ENCODE measurements at places on chromosomes 16 and 17.

DNA sequence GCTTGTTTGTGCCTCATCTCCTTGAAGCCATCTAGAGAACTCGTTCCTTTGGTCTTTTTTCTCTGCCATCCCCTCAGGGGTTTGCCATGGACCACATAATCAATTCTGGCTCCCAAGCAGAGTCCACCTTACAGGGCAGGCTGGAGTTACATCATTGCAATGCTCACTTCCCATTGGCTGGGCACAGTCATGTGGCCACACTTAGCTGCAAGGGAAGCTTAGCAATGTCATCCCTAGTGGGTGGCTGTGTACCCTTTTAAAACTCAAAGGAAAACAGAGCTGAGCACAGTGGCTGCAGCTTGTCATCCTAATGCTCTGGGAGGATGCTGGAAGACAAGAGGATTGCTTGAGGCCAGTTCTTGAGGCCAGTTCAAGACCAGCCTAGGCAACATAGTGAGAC lies 41.9 kb upstream of the POLR3E start:
- no peak for DNase-seq

- DNase-seq, result no peak
Observed at GRCh38 chr16:10881479-10882030, 4.6 kb downstream of the CIITA start.

- no peak for DNase-seq
Observed at GRCh38 chr16:64892835-64893785, 228.8 kb downstream of the CDH11 start.

GRCh38 chr17:4040784-4041183 lies 76.5 kb upstream of the ATP2A3 start:
- DNase-seq, result peak; percentile 21

- no peak for DNase-seq
Observed at GRCh38 chr17:39763051-39763820, 25.5 kb downstream of the GRB7 start.

GRCh38 chr17:77640252-77640651 lies 318.3 kb upstream of the TNRC6C start:
- no peak for DNase-seq

- DNase-seq, result no peak
Observed at GRCh38 chr16:58035356-58036170, 10.0 kb downstream of the MMP15 start.

GRCh38 chr17:75778861-75779249 lies 5.8 kb upstream of the UNK start:
- DNase-seq, result peak; percentile 76

- no peak for DNase-seq
Observed at GRCh38 chr17:57046749-57047148, 38.3 kb upstream of the AKAP1 start.

DNA sequence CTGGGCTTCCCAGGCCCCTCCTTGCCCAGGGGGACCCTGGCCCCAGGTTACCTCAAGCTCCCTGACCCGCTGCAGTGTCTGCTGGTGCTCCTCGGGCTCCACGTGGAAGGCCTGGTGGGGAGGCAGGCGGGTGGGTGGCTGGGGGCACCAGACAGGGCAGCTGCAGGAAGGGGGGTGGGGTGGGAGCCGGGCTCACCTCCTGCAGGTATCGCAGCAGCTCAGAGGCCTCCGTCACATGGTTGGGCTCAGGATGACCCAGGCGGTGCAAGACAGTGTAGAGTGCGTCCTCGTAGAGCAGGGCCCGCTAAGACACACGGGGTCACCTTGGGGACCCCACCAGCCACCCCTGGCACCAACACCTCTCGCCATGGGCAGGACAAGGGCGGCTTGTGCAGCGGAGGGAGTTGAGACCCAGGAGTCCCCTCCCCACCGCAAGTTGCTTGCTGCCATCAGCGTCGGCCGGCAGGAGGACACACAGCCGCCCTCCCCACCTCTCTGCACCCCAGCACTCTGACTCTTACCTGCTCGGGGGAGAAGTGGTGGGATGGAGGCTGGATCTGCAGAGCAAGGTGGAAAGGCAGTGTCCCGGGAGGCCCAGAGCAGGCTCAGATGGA lies 1.1 kb downstream of the UNC13D start:
- no peak for DNase-seq

DNA sequence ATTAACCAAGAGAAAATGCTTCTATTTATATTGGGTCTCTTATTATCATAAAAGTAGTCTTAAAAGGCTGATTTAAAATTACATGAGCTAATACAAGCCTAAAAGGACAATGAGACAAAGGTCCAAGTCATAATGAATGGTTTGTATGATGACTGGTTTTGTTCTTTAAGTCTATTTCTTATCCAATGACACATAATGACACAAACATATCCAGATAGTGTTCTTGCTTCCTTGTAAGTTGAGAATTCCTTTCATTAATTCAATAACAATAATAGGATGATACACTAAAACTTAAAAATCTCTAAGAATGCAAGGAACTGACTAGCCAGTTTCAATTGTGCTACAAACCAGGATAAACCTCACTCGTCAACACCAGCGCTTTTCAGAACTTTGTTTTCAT lies 244.1 kb downstream of the CEP112 start:
- DNase-seq, result no peak

DNA sequence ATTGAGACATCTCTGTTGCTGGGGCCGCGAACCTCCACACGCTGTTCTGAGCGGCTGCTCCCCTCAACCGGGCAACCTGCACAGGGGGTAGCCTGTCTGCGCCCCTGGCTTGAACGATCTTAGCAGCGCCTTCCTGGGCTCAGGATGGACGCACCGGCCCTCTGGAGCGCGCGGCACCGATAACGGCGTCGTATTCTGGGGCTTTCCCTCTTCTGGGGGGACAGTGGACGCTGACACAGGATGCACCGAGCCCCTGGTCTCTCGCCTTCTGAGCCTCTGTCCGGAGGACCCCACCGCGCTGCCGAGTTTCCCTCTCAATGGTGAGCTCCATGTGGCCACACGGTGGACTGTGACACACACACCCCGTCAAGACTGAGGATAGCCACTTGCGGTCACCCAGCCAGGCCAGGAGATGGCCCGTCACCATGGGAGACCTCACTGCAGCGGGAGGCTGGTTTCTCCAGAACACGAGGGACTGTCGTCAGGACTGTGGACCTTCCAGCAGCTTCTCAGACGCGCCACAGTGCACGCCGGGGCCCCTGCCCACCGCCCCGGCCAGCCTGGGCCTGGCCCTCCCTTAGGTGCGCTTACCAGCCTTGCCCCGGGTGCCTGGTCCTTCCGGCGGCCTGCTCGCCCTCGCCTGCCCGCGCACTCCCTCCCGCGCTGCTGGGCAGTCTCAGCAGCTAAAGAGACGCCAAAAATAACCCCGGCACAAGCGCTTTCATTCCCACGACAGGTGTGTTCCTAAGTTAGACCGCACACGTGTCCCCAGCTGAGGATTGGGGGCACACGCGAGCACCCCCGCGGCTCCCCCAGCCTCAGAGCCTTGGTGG lies 30.0 kb upstream of the PABPN1L start:
- DNase-seq, result no peak

DNA sequence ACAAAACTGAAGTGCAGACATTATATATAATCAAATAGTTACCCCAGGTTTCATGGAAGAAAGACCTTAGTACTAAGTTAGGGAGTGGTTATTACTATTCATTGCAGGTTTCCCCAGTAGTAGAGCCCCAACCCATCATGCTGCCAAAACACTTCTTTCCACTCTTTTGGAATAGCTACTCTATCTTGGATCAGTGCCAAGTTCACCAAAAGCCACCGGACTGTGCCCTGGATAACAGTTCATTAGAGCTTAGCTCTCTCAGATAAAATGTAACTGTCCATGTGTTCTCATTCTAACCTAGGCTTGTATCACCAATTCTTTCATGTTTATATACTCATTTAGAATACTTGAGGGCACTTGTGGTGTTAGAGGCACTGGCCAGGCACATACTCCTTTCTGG lies 540.1 kb upstream of the C16orf82 start:
- DNase-seq, result no peak

- no peak for DNase-seq
Observed at GRCh38 chr17:48752399-48753288, 24.1 kb upstream of the HOXB13 start.

DNA sequence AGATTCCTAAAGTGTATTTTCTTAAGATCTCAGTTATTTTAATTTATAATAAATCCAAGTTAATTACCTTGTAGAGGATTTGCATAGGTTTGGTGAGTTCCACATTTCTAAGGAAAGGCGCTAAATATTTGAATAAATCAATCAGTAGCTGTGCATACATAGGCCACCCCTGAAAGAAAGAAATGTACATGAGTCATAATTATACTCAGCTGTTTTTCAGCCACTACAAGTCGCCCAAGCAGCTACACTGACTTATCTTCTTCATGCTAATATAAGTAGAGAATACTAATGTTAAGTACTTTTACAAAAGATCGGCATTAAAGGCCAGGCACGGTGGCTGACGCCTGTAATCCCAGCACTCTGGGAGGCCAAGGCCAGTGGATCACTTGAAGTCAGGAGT lies 14.9 kb downstream of the SETD6 start:
- no peak for DNase-seq

DNA sequence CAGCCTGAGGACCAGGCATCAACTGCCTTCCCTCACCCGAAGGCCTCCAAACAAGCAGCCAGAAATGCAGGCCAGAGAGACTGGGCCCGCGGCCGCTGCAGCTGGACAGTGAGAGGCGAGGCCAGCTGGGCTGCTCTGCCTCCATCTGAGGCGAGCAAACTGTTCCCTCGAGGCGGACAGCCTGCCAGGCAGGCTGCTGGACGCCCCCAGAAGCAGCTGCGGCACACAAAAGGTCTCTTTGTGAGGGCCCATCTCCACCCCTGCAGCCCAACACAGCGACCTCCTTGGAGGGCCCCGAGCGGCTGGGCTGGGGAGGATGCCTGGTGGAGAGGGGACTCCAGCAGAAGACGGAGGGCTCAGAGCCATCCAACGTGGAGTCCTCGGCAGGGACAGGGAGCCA lies 4.7 kb downstream of the CORO7 start:
- DNase-seq, result no peak

GRCh38 chr16:29978081-29978480 lies 4.4 kb downstream of the TAOK2 start:
- DNase-seq, result no peak

DNA sequence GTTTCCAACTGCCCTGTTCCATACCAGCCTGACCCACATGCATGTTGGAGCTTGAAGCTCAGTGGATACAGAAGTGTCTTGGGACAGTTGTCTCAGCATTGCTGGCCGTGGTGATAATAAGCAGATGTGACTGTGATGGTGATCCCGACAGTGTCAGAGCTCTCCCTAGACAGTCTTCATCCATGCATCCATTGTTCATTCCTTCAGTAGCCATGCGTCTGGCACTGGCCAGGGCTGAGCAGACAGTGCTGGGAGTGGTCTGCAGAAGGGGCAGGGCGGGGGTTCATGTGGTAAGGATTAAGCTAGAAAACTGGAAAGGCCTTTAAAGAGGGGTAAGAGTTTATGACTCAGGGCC lies 68.1 kb downstream of the GNAO1 start:
- DNase-seq, result no peak

GRCh38 chr16:69201787-69202186 lies 14.8 kb downstream of the SNTB2 start:
- DNase-seq, result no peak

- no peak for DNase-seq
Observed at GRCh38 chr16:53542283-53542682, 39.3 kb upstream of the AKTIP start.

GRCh38 chr17:78089576-78090281 lies 38.8 kb downstream of the TMC6 start:
- DNase-seq, result no peak

GRCh38 chr16:68447653-68448359 lies 502 bp downstream of the SMPD3 start:
- DNase-seq, result no peak

GRCh38 chr17:8372422-8372821 lies 4.1 kb downstream of the KRABD2 start:
- DNase-seq, result no peak

- DNase-seq, result peak; percentile 71
Observed at GRCh38 chr17:48728232-48729231, at the start of gene HOXB13. TSS of gene HOXB13 (minus strand) at chr17:48728750. CDS start at chr17:48728593, 157 bp downstream.

Data from NCI-H774 (cell line).